ENCODE measurements at places on chromosomes 7 and 10. TPM values are rescaled to one million over a fixed set of nuclear protein-coding genes. Genes with fewer than 3 reads are reported as not detected.

Gene ARPC1A
- total RNA-seq: 146 TPM

Gene CNOT4
- 10.8 TPM for total RNA-seq

Gene LRIT1
- total RNA-seq: not detected

Gene WAC
- total RNA-seq: 73.7 TPM

Gene C10orf53
- total RNA-seq: not detected

Gene SDK1
- 0.37 TPM for total RNA-seq

Gene EN2
- 1.0 TPM for total RNA-seq

Gene NOLC1
- total RNA-seq: 174 TPM

Gene NPC1L1
- total RNA-seq: 0.06 TPM

Gene ADCYAP1R1
- total RNA-seq: 0.08 TPM

Gene COL1A2
- total RNA-seq: not detected
